ENCODE measurements at places on chromosomes 5 and 9. TPM values are rescaled to one million over a fixed set of nuclear protein-coding genes. Genes with fewer than 3 reads are reported as not detected.

The C1QTNF2 gene
- total RNA-seq, result 2.8 TPM

The CCL21 gene
- 74.6 TPM for total RNA-seq

- no peak for DNase-seq
Observed at GRCh38 chr9:112546149-112547012, 59.8 kb downstream of the KIAA1958 start.

GRCh38 chr9:133641396-133641655 lies 5.2 kb downstream of the DBH start:
- no peak for DNase-seq

GRCh38 chr5:179930788-179931473 lies 23.2 kb upstream of the TBC1D9B start:
- DNase-seq, result no peak

DNA sequence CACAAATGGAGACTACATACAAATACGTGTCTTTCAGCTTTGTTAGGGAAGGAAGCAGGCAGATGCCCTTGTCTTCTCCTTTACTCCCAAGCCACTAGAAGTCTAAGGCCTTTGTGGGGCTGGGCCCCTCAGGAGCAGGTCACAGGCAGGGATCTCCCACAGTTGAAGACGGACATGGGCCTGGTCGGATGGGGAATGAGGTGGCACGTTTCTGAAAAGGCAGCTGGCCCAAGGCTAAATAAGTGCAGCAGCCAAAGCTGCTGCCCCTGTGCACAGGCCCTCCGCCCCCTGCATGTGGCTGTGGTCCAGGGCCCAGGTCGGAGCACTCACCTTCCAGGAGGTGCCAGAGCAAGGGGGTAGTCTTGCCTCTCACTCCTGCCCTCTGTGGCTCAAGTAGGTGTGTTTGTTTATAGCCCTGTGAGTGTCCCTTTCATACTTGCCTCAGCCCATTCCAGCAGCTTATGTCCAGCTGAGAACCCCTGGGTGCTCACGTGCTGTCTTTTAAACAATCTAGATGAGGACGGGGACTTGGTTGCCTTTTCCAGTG lies 1.8 kb downstream of the SQSTM1 start:
- peak; percentile 49 for DNase-seq

DNA sequence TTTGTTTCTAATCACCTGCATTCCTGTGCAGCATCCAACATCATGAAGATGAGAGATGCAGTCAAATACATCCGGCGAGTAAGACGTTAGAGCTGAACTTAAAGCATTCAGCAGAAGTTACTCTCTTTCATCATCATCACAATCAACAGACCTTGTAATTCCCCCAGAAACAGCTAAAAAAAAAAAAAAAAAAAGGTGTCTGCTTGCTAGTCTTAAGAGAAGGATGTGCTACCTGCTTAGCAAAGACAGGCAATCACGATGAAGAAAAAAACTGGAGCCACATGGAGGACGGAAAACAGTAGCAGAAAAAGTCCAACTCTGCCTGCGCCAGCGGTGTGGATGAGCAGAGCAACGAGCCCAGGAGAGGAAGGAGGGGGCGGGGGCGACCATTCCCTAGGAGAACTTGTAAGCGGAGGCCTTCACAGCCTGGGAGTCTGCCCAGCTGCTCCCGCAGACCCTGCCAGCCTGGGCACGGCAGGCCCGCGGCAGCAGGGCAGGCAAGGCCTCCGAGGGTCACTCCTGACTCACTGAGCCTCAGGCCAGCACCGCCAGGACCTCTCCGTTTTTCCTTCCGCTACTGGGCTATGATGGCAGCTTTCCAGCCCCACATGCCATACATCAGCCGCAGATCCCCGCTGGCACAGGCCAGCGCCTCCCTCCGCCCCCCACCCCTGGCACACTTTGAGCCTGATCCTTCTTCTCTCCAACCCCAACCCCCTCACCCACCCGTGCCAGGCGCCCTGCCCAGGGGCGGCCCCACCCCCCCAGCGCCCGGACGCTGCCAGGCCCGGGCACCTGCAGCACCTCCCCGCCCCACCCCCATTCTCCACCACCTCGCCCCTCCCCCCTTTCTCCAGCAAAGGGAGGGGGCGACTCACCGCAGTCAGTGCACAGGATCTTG lies 1.4 kb downstream of the NRG2 start:
- peak; percentile 51 for DNase-seq

All from Peyer's patch (tissue), 4 donors.